Hematopoietic multipotent progenitor cell treated with erythropoietin and hydrocortisone succinate and interleukin-3 and kit ligand, for 15 days (in vitro differentiated cells): ENCODE measurements at places on chromosomes 3 and 15.

DNA sequence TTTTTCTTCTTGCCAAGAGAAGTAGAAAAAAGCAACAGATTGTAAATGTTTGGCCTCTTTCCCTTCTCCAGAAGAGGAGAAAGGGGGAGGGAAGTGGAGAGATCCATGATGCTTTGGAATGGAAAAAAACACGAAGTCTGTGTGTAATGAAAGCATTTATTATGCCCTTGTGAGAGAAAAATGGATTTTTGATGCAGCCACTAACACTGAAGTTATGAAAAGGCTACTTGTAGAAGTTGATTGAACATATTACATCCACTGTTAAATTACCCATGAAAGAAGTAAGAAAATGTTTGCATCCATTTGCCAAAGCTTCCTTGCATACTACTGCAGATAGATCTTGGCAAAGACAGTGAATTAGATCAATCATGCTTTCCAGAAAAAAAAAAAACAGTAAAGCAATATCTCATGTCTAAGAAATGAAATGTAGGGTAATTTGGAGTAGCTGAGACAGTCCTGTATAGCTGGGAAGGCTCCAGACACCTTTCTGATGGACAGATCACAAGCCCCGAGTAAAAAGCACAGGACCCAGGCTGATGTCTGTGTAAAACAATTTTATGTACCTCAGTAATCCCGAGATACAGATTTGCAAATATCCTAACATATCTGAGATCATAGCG lies 295.5 kb downstream of the PLOD2 start:
- no peak for DNase-seq

DNA sequence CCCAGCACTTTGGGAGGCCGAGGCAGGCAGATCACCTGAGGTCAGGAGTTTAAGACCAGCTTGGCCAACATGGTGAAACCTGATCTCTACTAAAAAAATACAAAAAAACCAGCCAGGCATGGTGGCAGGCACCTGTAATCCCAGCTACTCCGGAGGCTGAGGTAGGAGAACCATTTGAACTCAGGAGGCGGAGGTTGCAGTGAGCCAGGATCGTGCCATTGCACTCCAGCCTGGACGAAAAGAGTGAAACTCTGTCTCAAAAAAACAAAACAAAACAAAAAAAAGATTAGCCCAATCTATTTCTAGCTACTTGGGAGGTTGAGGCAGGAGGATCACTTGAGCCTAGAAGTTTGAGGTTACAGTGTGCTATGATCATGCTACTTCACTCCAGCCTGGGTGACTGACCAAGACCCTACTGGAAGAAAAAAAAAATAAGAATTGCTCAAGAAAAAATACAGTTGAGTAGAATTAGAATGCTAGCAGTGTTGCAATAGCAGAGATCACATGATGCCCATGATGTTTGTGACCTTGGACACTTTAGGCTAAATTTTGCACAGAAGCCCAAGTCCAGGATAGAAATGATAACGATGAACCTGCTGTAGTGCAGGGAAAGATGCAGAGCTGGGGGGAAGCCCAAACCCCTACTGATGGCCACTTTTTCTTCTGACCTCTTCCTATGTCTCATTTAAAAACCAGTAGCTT lies 162.2 kb downstream of the LPP start:
- no peak for DNase-seq

DNA sequence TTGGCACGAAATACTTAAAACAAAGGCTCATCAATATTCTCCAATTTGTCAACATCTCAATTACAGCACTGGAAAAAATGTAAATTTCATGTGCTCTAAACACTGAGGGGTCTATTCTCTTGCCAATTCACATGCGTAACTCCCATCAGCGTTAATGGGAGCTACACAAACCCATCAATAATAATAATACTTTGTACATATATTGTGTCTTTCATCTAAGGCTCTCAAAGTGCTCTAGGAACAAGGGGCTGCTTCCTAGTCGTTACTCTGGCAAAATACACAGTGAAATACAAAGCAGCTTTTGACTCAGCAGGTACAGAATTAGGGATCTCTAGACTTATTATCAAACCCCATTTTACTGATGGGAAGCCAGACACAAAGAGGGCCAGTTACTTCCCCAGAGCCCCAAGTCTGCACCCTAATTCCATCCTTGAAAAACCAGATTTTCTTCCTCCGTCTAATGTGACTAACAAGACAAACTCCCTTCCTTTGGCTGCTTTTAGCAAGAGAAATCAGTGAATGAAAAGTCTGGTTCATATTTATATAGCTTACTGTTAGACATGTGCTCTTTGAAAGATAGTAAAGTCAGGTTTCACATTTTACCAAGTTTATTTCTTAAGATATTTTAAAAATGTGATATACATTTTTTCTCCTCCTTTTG lies 20.0 kb downstream of the MEIS2 start:
- DNase-seq = no peak

- DNase-seq = no peak
Observed at GRCh38 chr3:152497457-152497856, 228.7 kb downstream of the MBNL1 start.

GRCh38 chr3:108602935-108603294 lies 13.4 kb downstream of the DZIP3 start:
- DNase-seq = no peak

GRCh38 chr3:135491491-135492205 lies 473.9 kb upstream of the PPP2R3A start:
- DNase-seq = no peak

GRCh38 chr3:47002171-47003055 lies 22.9 kb downstream of the NBEAL2 start:
- DNase-seq = no peak

DNA sequence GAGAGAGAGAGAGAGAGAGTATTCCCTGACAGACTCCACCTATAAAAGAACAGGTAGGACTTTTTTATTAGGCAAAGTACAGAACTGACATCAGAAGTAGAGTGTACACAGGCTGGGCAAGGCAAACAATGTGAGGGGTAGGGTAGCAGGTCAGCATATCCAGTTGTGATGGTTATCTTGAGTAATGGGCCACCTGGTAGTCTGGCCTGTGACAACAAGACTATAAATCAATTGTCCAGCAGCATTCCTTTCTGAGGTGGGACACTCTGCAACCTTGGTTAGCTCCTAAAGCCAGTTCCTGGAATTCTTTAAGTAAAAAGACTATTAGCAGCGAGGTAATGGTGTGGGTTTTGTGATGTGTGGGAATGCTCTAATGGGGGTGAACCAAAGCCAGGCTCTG lies 14.9 kb upstream of the TMCC1 start:
- no peak for DNase-seq

DNA sequence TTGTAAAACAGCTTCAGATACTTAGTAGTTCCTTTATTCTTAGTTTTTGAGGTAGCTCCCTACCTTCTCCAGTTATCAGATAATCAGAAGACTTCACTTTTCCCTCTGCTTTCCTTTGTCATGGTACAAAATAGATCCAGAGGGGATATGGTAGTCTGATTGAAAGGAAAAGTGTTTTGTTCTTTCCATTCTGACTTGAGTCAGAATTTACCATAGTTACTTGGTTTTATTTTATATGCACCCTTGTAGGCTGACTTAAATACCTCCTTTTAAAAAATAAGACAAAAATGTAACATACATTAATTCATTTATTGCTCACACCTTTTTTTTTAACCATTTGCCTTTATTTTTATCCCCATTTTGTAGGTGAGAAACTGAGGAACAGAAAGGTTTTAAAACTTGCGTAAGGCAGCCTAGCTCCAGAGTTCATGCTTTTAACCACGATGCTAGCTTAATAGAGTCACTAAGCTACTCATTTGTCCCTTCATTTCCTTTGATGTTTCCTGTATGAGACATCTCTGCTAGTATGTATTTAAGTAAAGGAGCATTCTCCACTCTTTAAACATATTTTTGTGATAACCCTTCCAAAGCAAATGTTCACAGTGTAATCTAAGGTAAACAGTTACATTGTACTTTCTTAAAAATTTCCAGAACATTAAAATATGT lies 187.5 kb downstream of the KLHL25 start:
- no peak for DNase-seq

DNA sequence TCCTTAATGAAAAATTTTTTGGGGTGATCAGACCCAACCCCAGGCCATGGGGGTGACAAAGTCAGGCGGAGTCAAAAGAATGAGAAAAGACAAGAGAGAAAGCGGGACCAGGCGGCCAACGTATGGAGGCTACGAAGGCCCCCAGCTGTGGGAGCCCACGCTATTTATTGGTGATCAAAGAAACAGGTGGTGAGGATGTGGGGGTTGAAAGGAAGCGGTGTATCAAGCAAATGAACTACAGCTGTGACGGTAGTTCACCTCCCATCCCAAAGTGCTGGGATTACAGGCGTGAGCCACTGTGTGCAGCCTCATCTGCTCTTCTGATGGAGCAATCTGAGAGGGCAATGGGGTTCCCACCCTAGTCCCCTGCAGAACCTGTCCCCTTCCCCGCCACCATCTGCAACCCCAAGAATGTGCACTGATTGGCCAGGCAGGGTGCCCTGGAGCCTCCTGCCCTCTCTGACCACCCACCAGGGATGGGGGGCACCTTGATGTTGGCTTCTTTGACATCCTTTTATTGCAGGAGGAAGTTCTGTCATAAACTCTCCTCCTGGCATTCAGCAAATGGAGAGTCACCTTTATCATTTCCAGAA lies 1.1 kb upstream of the CHRNA3 start:
- no peak for DNase-seq

DNA sequence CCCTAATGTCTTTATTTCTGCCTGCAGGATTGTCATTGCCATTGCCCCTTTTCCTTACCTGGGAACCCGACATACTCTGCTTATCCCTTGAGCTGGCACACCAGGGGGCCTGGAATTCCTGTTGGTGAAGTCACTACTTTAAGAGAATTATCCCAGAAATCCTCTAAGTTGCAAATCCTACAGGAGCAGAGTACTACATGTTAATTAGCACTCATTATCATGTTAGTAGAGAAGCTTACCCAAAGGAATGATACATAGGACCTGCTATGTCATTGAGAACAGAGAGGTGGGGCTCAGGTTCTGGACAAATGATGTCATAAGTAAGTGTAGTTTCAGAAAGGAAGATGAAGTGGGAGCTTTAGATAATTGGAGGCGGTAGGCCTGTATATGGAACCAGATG lies 27.4 kb downstream of the SCG5 start:
- DNase-seq = no peak

DNA sequence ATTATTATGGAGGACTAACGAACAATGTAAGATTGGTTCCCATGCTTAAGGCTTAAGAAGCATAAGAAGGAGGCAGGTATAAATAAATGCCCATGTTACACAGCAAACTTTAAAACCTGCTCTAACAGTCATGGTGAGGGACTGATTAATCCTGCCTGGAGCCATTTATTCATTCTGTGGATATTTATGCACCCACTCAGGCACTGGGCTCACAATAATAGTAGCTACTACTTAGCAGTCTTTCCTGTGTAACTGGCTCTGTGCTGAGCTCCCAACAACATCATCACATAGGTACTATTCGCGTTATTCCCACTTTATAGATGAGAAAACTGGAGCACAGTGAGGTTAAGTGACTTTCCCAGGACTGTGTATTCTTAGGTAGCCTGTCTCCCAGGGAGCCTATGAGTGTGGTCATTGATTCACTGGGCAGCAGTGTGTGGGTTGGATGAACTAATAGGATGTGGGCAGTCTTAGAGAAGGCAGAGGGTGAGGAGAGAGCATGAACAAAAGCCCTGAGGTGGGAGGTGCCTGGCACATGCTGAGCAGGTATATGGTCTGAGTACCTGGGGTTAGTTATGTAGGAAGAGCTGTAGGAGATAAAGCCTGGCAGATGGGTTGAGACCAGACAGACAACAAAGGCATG lies 44.1 kb upstream of the UMPS start:
- DNase-seq = no peak

DNA sequence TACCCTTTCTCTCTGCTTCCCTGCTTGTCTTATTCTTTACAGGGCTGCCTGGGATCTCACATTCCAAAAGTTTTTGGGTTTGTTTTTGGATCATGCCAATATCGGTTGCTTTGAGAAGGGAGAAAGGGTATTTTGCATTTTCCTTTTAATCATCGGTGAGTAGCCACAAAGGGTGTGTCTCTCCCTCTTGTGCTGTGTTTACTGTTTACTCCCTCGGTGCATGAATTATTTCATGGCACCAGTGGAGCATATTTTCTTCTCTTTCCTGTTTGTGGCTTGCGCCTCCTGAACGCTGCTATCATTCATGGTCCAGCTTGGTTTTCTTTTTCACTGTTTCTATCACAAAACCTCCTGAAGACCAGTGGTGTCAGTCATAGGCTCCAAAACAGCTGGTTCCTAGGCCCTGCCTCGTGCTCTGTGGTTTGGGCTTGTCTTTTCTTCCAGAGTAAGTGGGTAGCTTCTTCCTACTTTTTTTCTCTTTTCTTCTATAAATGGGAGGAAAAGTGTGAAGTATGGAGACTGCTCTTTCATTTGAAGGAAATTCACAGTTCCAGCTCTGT lies 54.9 kb downstream of the IGF1R start:
- DNase-seq = peak; percentile 39

DNA sequence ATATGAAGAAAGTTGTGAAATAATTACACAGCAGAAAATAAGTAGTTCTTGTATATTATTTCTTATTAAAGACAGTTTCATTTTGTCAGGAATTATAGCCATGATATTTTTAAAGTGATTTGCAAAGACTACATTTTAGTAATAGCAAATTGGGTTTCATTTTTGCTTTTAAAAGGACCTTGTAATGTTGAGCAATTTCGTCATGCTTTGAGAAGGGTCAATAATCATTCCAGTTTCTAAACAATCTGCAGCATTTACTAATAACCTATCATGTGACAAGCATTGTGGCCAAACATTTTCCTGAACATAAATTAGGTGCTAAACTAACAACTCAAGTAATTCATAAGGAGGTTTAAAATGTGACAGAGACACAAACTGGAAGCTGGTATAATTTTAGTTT lies 214.4 kb upstream of the CBLB start:
- no peak for DNase-seq

GRCh38 chr15:95304151-95304946 lies 1026.2 kb upstream of the NR2F2 start:
- DNase-seq = no peak

DNA sequence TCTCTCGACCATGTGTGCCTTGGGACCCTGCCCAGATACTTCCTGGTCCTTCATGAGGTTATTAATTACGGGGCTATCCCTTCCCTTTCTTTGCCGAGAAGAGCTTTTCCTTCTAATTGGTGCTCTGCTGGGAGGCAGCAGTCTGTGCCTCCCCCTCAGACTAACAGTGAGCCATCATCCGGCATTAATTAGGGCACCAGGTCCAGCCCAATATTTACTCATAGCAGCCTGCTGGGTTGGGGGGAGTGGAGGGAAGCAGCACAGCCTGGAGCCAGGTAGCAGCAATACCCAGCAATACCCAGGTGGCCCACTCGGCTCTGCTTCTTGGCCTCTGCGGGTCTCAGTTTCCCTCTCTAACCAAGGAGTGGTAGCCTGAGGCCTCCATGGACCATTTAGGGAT lies 20.1 kb downstream of the CACNA2D2 start:
- DNase-seq = no peak

- DNase-seq = no peak
Observed at GRCh38 chr3:117547956-117548550, 838.5 kb downstream of the TUSC7 start.
